ENCODE measurements at places on chromosomes 3 and 15. TPM values are rescaled to one million over a fixed set of nuclear protein-coding genes. Genes with fewer than 3 reads are reported as not detected.
A peak's percentile ranks its signal among the peaks of the same experiment; 100 is the strongest.

GRCh38 chr3:101119535-101119934 lies 126.3 kb upstream of the ABI3BP start:
- no peak for DNase-seq

DNA sequence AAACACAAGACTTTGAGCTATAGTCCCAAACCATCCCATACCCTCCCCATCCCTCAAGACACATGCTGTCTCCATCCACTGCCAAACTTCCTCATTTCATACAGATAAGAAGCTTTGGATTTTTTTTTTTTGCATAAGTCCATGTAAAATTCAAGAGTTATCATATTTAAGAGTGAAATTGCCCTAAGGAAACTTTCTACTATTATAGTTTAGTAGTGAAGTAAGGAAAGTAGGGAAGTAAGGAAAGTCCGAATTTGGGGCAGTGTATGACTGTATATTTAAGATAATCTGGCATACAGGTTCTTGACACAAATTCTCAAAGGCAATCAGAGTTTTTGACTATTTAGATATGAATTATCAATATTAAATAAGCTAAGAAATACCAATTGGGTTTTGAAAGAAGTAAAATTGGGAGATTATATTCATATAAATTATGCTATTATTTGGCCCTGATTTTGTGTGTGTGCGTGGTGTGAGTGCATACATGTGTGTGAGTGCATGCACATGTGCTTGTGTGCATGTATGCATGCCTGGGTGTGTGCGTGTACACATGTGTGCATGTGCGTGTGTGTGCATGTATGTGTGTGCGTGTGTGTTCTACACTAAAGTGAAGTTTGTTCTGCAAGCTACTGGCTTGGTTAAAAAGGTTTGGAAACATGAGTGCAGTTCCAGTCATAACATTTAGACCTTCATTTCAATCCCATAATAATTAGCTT lies 83.6 kb upstream of the MBNL1 start:
- no peak for DNase-seq

The MCTP2 gene
- total RNA-seq, result 28.5 TPM

The MYO1E gene
- total RNA-seq, result 14.0 TPM

GRCh38 chr15:62941699-62942098 lies 100.8 kb upstream of the TPM1 start:
- DNase-seq, result no peak

DNA sequence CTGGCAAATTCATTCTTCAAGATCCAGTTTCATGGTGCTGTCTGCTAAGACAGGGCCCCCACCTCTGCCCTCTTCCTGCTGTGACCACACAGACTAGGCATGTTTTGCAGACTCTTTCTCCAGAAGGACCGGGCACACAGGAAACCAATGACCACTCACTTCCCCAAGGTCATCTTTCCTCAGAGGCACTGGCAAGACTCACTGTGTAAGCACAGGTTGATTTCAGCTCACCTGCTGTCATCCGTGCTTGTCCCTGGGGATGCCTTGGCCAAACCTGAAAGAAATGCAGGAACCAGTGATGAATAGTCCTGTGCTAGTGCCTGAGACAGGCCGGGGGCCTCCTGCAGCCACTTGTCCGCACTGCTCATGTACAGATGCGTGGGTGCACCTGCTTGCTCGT lies 33.5 kb downstream of the ALS2CL start:
- DNase-seq, result no peak

GRCh38 chr3:9185046-9185445 lies 64.4 kb downstream of the SRGAP3 start:
- DNase-seq, result no peak

The GABRR3 gene
- not detected for total RNA-seq

The DPH6 gene
- 10.9 TPM for total RNA-seq

GRCh38 chr15:68145706-68146105 lies 59.4 kb downstream of the CALML4 start:
- DNase-seq, result no peak

The RBPMS2 gene
- 0.26 TPM for total RNA-seq

The VILL gene
- total RNA-seq, result 3.6 TPM

DNA sequence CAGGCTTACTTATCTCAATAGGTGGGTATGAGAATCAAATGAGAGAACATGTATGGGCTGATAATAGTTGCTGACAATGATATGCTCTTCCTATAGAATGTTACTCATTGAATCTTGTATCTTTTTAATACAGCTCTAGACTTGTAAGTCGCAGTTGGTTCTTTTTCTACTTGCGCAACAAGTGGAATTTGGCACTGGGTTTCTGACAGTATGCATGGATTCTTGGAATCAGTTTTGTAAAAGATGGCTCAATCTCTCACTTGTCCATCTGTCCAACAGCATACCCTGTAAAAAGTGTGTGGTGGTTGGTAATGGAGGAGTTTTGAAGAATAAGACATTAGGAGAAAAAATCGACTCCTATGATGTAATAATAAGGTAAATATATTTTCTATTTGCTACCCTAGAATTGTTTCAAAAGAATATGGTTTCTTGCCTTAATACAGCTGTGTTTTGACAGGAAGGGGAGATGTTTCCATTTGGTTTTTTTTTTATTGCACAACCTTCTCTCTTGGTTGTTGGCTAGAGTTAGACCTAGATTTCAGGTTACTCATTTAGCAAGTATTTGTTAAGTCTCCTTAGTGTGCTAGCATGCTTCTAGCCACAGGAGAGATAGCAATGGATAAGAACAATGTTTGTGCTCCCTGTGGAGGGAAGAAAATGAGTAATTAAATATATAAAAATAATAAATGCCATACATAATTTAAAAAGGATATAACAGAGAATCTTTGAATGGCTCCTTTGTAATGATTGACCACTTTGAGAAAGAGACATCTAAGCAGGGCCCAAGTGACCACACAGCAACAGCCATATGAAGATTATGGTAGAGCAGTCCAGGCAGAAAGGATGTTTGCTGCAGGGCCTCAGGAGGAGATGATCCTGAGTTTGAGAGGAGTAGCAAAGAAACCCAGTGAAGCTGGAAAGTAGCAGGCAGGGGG lies 21.8 kb downstream of the ST3GAL6 start:
- DNase-seq, result no peak

GRCh38 chr3:126417981-126418530 lies 23.3 kb downstream of the CFAP100 start:
- no peak for DNase-seq

The SLC9C1 gene
- total RNA-seq, result not detected

- DNase-seq, result peak; percentile 90
Measured at GRCh38 chr3:184248454-184249411, at the start of gene ALG3. TSS of gene ALG3 (minus strand) at chr3:184248962. CDS start at chr3:184248940, 22 bp downstream.

- no peak for DNase-seq
Measured at GRCh38 chr3:183202004-183202722, 39.6 kb upstream of the LAMP3 start.

The ACAN gene
- total RNA-seq, result not detected

The BSN gene
- 1.3 TPM for total RNA-seq

- no peak for DNase-seq
Measured at GRCh38 chr3:108159105-108159504, 63.1 kb downstream of the IFT57 start.

DNA sequence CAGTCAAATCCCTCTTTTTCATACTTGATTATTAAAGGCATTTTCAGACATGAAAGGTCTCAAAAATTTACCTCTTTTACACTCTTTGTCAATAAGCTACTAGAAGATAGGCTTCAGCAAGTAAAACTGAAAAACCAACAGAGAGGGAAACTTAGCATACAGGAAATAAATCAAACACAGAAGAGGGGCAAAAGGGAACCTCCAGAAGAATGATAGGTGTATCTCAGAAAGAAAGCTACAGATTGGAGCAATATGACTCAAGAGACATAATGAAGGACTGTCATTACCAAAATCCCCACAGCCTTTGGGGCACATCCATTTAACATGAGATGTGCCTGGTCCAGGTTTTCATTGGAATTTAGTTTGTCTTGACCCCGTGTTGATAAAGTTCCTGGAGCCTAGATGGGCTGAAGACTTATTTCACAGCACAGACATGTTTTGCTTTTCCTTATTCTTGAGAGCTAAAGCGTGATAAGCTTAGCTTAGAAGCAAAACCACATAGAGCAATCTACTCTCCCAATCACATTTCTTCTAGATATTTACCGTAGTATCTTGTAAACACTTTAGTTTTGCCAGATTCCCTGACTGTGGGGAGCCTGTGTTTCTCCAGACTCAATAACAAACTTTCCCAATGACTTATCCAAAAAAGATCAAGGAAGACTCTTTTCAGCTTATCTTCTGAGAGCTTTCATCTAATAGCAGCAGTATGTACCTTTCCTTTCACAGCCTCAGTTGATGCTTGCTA lies 11.7 kb downstream of the LRRFIP2 start:
- no peak for DNase-seq

The MOBP gene
- total RNA-seq, result not detected

The CCR5 gene
- total RNA-seq, result 0.78 TPM

DNA sequence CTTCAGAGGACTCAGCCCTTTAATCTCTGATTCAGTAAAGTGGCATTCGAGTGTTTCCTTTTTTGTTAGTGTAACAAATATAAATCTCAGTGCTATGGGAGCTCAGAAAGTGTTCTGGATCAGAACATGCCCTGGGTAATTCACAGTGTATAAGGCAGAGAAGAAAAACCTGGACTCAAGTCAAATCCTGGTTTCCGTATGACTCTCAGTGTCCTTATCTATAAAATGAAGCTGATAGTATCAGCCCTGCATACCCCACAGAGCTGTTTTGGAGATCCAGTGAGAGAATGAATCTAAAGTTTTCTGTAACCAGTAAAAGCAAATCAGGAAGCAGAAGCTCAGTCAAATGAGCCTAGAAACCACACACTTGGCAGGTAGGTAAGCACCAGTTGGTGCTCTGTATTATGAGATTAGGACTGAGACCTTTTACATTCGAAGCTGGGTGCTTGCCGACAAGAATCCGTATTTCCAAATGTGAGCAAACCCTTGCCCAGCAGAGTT lies 67.2 kb downstream of the IL1RAP start:
- DNase-seq, result no peak

- DNase-seq, result no peak
Measured at GRCh38 chr3:38122712-38123290, 14.1 kb downstream of the ACAA1 start.

GRCh38 chr3:76653640-76654251 lies 386.2 kb upstream of the ROBO2 start:
- no peak for DNase-seq

GRCh38 chr3:53938645-53939044 lies 47.0 kb upstream of the SELENOK start:
- peak; percentile 62 for DNase-seq

GRCh38 chr3:110405830-110406585 lies 665.6 kb upstream of the NECTIN3 start:
- DNase-seq, result no peak
